ENCODE measurements at places on chromosomes 7 and 10.

GRCh38 chr7:3408814-3409595 lies 108.0 kb downstream of the SDK1 start:
- DNase-seq, result no peak

DNA sequence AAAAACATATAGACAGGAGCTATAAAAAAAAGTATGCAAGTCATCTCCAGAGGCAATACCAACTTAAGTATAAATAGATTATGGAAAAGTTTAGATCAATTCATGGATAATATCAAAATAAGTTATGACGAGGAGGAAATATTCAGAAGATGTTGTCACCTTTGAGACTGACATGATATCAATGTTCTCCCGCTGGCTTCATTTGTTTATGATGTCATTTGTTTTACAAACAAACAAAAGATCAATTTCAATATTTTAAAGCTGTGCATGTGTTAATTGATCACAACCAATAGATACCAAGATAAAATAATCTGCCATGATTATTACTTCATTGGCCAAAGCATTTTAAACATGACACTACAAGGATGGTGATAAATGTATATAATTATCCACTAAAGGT lies 43.5 kb downstream of the SLC16A12 start:
- DNase-seq, result no peak

DNA sequence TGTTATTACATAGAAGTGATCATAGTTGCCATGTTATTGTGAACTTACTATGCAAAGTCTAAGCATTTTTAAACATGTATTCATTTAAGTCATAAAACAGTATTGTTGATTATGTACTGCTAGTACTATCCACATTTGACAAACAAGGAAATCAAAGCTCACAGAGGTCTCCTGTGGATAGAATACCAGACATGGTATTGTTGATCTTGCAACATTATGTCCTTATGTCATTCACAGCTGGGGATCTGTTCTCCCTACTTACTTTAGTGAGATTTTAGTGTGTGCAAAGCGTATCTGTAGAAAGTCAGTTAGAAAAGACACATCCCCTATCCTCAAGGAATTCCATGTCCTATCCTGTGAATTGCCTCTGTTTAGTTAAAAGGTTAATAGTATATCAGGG lies 106.1 kb downstream of the SND1 start:
- DNase-seq, result no peak

GRCh38 chr7:149808311-149808710 lies 29.9 kb upstream of the ZNF862 start:
- no peak for DNase-seq

DNA sequence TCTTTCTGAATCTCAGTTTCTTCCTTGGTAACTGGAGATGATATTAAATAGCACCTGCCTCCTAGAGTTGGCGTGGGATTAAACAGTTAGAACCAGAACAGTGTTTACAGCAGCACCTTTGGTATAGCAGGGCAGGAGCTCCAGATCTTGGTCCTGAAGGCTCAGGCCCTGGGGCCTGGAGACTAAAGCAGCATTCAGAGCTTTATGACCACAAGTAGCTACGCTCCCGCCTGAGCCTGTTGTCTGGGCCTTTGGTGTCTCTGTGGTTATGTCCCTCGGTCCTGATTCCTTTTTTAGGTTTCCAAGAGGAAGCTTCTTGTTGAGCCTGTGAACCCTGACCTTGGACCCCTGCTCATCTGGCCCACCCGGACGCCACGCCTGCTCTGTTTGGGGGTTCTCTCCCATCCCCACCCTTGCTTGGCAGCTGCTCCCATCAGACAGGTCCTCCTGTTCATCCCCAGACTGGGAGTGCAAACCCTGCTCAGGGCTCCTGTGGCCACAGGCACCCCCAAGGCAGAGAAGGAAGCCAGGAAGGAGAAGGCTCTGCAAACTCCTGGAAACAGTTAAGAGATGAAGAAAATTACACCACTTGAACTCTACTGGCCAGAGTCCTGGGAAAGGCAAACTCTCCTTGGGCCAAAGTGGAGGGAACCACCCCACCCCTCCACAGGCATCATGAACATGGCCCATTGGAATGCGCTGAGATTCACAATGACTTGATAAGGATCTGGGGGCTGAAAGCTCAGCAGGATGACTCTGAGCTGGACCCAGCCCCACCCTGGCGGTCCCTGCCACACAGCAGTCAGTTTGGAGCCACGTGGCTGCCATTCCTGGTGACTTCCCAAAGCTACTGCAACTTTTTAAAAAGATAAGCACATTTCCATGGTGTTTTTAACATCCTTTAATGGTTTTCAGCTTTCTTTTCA lies 50.1 kb upstream of the TMEM72 start:
- no peak for DNase-seq

All from anterior cingulate cortex (tissue), 58 donors.